ENCODE measurements at places on chromosomes 2 and 18.

GRCh38 chr2:194672994-194673393 is 984.0 kb upstream of the SLC39A10 start:
- no peak for DNase-seq

- DNase-seq = no peak
These were observed 239.5 kb upstream of the SALL3 start for GRCh38 chr18:78739882-78740677.

DNA sequence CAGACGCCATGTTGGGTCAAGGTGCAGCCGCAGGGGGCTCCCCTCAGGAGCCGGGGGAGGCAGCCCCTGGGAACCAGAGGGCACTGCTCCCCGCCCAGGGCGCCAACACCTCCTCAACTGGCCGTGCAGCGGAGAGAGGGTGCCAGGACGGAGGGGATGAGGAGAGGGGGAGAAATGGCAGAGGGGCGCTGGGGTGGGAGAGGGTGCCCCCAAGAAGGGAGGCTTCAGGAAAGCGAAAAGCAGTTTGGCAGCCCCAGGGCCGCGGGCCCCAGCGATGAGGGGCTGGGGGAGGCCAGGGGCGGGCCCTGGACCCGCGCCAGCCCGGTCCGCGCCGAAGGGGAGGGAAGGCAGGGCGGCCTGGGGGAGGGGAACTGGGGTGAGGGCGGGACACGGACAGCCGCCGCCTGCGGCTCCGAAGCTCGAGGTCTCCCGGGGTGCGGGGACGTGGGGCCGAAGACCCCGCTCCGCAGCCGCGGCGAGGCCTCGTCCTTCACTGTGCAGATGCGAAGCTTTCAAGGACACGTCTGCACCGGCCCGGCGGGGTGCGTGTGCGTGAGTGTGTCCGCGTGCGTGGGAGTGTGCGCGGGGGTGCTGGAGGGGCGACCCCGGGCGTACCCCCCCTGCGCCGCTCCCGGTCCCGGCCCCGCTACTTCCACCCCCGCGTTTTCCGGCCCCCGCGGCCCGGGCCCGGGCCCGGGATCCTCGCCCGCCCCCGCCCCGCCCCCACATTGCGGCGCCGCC is 1.4 kb downstream of the DNMT3A start:
- DNase-seq = peak; percentile 57

DNA sequence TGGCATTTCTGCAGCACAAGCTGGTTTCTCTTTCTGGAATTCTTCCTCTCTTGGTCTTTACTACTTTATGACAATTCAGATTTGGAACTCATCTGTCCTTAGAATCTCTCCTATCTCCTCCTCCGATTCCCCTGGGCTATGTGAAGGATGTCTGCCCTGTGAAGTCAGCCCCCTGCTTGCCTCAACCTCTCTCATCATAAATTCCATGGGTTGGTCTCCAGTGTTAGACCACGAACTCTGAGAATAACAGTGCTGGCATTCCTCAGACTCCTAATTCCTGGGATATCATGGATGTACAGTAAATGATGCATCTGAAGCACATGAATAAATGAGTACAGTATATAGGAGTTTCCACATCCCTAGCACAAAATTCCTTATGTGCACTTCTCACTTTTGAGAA is 21.0 kb upstream of the CYRIA start:
- no peak for DNase-seq

- peak; percentile 45 for DNase-seq
These were observed 225.5 kb upstream of the RBMS1 start for GRCh38 chr2:160719116-160719515.

DNA sequence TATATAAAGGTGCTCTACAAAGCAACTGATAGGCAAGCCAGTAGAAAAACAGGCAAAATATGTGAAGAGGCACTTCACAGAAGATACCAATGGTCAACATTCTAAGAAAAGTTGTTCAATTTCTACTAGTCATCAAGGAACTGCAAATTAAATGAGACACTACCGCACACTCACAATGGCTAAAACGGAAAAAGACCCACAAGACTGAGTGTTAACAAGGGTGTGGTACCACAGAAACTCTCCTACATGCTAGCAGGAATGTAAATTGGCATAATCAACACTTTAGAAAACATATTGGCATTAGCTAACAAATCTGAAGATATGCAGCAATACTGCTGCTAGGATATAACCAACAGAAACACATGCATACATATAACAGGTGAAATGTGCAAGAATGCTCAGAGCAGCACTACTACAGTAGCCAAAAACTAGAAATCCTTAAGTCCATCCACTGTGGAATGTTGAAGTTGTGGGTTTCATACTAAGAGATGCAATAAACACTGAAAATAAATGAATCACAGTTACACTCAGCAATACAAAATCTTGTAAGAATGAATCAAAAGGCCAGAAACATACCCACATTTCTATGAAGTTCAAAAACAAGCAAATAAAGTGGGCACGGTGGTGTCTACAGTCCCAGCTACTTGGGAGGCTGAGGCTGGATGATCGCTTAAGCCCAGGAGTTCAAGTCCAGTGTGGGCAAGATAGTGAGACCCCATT is 9.2 kb downstream of the RNU4ATAC start:
- no peak for DNase-seq

DNA sequence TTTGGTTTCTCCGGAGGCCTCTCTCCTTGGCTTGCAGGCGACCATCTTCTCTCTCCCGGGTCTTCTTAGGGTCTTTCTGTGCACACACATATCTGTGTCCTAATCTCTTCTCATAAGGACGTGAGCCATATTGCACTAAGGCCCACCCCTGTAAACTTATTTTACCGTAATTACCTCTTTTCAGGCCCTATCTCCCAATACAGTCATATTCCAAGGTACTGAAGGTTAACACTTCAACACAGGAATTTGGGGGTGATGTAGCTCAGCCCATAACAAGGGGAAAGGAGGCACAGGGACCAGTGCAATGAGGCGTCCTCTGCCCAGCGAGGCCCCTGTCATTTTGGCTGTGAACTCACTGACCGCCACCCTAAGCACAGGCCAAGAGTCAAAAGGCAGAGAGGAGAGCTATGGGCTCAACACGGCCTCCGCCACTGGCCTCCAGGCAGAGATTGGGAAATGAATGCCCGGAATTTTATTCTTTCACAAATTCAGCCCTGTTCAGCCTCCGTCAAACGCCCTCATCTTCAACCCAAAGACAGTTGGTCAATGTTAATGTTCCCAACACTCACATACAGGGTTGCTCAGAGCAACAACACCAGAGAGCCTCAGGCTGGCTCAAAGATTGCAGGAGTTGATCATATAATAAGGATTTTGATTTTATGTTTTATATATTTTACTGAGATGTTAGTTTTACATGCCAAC is 15.9 kb upstream of the NMUR1 start:
- no peak for DNase-seq

GRCh38 chr2:33216508-33217182 is 259.8 kb upstream of the RASGRP3 start:
- DNase-seq = peak; percentile 54

Measured in GM03348 (cell line).